CD4-positive, alpha-beta T cell treated with Interleukin-10 for 1 hour (primary cell): ENCODE measurements at places on chromosomes 3 and 15.
A peak's percentile ranks its signal among the peaks of the same experiment; 100 is the strongest.

DNA sequence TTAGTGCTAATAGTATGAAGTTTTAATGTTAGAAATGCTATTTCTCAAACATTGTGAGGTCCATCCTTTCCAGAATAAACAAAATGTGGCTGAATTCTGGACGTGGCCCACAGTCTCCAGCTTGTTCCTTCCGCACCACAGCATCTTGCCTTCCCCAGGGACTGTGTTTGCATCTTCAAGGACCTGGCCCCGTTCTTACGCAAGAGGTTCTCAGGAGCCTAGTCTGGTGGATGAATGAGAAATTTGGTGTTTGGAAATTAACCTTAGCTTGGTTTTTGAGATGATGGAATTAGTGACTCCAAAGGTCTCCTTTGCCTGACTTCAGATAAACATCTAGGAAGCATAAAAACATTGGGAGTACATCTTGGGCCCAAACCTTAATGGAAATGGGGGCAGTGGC lies 18.1 kb downstream of the SYNPR start:
- no peak for DNase-seq

GRCh38 chr15:81029414-81030300 lies 28.9 kb downstream of the TLNRD1 start:
- DNase-seq, result no peak

DNA sequence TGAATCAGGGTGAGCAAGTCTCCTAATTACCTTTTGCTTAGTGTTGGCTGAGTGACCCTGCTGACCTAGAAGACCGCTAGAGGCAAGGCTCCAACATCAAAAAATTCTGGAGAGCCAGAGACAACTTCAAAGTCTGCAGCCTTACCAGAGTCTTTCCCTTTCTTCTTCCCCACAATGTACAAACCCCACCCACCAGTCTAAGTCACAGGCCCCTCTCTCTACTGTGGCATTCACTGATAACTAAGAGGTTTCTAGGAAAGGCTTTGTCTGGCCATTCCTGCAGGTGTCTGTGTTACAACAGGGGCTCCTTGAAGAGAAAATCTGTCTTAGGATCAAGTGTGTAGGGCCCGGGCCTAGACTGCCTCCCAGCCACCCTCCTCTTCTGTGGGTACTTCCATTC lies 525 bp downstream of the MYH15 start:
- no peak for DNase-seq

GRCh38 chr3:178112134-178112533 lies 424.1 kb upstream of the KCNMB2 start:
- DNase-seq, result no peak

- peak; percentile 70 for DNase-seq
Observed at GRCh38 chr15:52780172-52780980, 9.8 kb downstream of the ONECUT1 start.
